DMS79 treated with DMSO at 0.1 percent for 48 hours (cell line): ENCODE measurements at places on chromosomes 13 and 19.

- DNase-seq: no peak
Measured at GRCh38 chr19:1354970-1355567, 28.6 kb upstream of the NDUFS7 start.

- DNase-seq: peak; percentile 78
Measured at GRCh38 chr13:102035969-102036368, 365.9 kb downstream of the FGF14 start.

DNA sequence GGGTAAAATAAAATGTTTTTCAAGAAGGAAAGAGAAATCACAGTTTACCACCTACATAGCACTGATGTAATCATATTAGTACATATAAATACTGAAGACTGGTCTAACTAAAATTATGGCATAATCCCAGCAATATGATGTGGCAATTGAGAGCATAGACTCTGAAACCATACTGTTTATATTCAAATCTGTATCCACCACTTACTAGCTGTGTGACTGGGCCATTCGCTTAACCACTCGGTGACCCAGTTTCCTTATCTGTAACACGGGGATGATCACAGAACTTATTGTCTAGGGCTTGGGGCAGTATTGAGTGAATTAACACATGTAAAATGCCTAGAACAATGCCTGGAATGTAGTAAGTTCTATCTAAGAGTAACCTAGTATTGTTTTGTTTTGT lies 13.1 kb upstream of the GTF3A start:
- DNase-seq: no peak

DNA sequence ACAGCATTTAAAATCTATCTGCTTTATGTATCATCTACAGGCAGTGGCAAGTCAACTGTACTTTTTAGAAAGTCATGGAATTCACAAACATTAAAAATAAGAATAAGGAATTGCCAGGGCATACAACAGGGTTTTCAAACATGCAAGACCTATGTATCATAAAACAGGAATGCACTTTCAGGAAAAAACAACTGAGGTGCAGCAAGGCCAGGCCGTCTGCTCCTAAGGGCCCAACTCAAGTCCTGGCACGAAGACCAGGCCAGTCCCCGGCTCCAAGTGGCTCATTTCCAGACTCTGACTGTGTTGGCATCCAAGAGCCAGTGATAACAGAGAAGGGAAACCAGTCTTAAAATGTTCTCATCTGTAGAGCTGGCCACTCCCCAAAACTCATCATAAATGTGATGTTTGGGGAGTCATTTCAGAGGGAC lies 7.1 kb downstream of the RFX2 start:
- no peak for DNase-seq

- peak; percentile 50 for DNase-seq
Measured at GRCh38 chr19:38989066-38989605, 13.6 kb upstream of the FBXO17 start.

DNA sequence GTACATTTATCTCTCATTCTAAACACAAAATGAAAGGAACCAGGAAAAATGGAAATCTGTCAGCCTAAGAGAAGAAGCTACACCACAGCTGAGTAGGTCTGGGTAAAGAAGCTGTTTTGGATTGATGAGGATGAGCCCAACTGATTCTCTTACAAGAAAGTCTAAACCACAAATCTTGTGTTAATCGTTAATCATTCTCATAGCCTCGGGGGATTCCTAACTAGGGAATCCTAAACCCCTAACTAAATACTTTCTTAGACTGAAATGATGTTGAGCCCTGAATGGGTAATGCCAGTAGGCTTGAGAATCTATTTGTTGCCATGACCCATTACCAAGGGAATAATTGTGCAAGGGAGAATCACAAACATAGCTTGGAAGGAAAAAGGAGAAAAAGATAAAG lies 327.5 kb upstream of the SPRY2 start:
- DNase-seq: no peak

GRCh38 chr19:16023146-16023915 lies 53.0 kb upstream of the TPM4 start:
- no peak for DNase-seq

DNA sequence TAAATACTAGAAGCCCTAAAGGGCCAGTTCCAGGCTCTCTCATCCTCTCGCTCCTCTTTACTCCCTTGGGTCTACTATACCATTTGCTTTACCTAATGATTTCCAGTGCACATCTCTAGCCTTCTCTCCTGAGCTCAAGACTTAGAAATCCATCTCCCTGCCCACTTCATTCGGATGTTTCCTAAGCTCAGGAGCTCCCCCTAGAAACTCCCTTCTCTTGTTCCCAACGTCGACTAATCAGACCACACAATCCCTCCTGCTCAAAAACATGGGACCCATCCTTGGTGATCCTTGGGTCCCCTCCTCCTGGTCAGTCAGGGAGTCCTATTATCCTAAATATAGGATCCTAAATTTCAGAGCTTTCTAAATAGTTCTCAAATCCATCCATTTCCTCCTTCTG lies 21.1 kb upstream of the STK24 start:
- no peak for DNase-seq

- no peak for DNase-seq
Measured at GRCh38 chr19:55028757-55029156, 9.3 kb downstream of the GP6 start.

DNA sequence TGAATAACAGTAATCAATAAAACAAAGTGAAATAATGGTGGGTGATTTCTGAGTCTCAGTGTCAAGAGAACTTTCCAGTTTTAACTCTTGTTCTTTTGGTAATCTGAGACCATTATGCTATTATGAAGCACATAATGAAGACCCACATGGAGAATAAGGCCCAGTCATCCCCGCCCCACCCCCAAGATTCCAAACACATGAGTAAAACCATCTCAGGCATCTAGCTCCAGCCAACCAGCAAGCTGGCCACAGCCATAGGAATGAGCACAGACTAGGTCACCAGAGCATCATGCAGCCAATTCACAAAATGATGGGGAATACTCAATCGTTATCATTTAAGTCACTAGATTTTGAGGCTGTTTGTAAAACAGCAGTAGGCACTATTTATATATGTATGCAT lies 1769.0 kb upstream of the PCDH20 start:
- DNase-seq: no peak

DNA sequence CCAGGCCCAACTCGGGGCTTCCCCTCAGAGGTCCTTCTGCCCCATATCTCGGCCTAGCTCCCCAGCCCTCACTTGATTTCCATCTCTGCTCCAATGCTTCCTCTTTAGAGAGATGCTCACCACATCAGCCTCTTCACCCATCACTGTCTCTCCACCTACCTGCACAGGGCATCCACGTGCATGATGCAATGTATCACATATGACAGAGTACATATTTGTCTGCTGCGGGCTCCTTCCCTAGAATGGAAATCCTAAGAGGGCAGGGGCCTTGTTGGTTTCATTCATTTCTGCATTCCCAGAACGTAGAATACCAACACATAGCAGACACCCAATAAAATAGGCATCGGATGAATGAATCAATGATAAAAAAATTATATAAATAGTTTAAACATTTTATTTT lies 130.3 kb downstream of the USP12 start:
- no peak for DNase-seq

GRCh38 chr13:35621989-35622388 lies 145.5 kb upstream of the MAB21L1 start:
- no peak for DNase-seq

DNA sequence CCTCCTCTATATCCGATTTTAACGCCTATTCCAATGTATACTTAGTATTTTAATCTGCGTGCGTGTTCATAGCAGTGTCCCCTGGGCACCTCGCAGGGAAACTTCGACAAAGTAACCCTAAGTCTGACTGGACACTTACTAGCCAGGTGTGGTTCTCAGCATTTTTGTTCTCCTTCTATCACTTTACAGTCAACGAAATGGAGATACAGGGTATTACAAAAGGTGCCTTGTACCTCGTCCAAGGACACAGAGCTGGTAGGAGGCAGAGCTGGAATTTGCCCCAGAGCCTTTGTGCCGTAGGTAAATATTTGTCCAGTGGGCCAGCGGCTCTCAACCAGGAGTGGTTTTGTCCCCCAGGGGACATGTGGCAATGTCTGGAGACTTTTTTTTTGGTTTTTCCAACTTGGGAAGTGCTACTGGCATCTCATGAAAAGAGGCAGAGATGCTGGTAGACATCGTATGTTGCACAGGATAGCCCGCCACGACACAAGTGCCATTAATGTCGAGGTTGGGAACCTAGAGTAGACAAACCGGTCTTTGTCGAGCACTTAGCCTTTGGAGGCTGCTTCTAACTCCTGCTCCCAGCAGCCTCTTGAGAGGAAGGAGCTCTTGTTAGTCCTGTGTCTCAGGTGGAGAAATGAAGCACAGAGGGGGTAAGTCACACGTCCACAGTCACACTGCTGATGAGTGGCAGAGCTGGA lies 1.1 kb downstream of the ZNF444 start:
- peak; percentile 92 for DNase-seq

DNA sequence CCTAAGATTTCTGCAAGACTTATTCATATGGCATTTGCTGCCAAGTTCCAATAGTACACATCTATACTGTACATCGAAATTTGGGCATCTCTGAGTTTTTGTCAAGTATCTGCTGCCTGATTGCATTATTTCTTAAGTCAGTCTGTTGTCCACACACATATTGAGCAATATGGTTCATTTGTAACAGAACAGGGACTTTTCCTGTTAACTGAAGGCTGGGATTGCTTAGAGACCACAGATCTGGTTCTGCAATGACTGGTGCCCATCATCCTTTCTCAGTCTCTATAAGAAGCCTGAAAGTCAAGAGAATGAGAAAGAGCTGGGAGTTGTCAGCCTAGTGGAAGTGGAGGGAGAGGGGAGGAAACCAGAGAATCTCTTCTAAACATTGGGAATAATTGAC lies 22.5 kb upstream of the MYCBP2 start:
- no peak for DNase-seq

GRCh38 chr13:34951528-34951927 lies 9.5 kb downstream of the NBEA start:
- DNase-seq: no peak

DNA sequence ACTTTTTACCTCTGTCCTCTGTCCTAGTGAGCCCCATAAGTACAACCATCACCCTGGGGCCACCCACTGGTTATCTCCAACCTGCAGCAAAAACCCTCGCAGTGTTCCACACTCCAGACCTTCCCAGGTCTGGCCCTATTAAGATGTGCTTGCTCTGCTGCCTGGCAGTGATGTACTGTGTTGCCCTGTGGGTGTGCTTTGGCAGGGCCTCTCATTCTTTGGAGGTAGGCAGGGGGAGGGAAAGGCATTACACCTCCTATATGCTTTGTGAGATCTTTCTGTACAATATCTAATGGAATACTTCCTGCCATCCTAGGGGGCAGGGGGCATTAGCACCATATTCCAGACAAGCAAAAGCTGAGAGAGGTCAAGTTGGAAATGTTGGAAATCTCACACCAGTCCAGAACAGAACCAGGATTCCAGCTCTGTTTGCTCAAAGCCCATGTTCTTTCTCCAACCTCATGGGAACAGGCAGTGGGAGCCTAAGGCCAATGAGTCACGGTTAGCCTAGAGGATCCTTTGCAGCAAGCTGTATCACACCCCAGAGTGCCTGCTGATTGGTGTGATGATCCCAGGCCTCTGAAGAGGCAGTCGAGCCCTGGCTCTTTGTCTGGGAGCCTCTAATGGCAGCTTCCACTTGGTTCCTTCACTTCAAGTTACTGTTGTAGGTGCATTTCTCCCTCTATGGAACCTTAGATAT lies 59.7 kb upstream of the UBL3 start:
- DNase-seq: no peak

GRCh38 chr13:38346764-38347163 lies 2.9 kb upstream of the UFM1 start:
- DNase-seq: peak; percentile 34

GRCh38 chr13:43850873-43851272 lies 28.7 kb downstream of the CCDC122 start:
- DNase-seq: no peak

- DNase-seq: no peak
Measured at GRCh38 chr19:55050749-55051532, 12.0 kb downstream of the RDH13 start.

GRCh38 chr13:26888632-26889031 lies 128.0 kb upstream of the GPR12 start:
- no peak for DNase-seq

- DNase-seq: no peak
Measured at GRCh38 chr13:27810461-27810860, 18.2 kb downstream of the GSX1 start.

DNA sequence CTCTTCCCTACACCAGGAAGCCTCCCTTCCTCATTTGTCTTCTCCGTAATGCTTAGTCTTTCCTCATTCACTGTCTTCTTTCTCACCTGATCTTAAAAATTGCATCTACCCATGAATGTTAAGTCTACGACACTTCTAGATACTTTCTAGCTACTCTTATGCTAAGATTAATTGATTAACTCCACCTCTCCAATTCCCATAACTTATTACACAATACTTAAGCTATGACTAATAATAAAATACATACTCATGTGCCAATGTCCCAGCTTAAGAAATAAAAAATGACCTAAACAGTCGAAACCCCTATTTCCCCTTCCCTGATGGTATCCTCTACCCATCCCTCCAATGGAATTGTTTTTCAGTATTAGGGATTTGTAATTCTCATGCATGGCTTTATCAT lies 22.8 kb upstream of the ZNF527 start:
- no peak for DNase-seq
